ENCODE measurements at places on chromosomes 1 and 21. TPM values are rescaled to one million over a fixed set of nuclear protein-coding genes. Genes with fewer than 3 reads are reported as not detected.

DNA sequence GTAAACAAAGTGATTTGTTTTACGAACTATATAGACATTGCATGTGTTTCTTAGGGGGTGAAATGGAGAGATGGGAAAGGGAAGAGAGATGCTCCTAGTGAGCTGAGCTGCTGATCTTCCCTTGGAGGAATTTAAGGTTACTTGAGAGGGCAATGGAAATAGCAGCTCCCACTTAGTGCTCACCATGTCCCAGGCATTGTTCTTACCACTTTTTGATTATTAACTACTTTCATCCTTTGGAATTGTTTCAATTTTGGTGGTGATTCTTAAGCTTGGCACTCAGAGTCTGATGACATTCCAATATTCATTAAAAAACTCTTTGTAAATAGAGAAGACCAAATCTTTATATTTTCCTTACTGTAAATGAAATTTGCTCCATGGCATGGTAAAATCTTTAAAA is 124.9 kb downstream of the ITSN1 start:
- no peak overlapping the region for H3K4me3 ChIP-seq
- H3K36me3 ChIP-seq: no peaks in the 10 kb centered on the region
- DNase-seq: no peak
- H3K27ac ChIP-seq: no peak overlapping the region

DNA sequence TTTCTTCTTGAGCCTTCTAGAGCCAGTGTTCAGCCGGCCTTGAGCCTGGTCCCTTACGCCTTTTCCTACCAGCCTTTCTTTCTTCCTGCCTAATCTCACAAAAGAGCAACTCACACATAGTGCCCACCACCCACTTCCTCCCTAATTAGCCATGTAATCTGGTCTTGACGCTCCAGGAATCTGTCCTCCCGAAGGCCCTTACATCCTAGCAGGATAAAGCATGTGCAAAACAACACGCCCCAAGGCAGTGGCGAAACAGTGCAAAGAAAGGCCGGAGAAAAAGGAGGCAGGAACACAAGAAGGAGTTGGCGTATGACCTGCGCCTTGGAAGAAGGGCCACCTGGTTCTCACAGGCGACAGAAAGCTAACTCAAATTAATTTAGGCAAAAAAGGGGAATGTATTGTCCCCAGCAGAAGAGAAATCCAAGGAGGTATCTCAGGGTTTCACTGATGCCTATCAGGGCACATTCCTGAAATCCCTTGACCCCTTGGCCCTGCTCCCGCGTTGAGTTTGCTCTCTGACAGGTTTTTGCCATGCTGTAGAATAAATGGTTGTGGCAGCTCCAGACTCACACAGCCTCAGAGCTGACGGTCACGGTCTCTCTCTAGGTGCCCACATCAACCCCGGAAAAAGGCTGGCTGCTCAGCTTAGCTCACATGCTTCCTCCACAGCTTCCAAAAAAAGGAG is 79.0 kb downstream of the ZNF281 start:
- no peak overlapping the region for H3K4me3 ChIP-seq
- H3K36me3 ChIP-seq: no peaks in the 10 kb centered on the region
- no peak overlapping the region for H3K27ac ChIP-seq
- H3K4me1 ChIP-seq: no peaks in the 10 kb centered on the region
- DNase-seq: no peak

DNA sequence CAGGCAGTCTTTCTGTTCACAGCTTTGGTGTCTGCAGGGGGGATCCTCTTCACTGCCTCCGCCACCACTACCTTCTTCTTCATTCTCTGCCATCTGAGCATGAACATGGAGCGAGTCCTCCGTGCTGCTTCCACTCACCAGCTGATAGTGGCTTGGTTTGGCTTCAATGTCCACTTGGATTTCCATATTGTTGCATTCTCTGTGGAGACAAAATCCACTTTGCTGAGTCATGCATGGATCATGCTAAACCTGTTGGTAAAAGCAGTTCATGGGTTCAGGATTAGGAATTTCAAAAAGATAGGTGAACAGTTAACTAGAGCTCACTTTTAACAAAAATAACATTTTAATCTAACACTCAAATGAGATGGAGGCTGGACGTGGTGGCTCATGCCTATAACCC is 27.5 kb downstream of the RNF19B start:
- no peak for DNase-seq
- no peak overlapping the region for H3K4me3 ChIP-seq
- no peaks in the 10 kb centered on the region for H3K27me3 ChIP-seq
- H3K4me1 ChIP-seq: peaks cover 47% of the 10 kb centered on the region

DNA sequence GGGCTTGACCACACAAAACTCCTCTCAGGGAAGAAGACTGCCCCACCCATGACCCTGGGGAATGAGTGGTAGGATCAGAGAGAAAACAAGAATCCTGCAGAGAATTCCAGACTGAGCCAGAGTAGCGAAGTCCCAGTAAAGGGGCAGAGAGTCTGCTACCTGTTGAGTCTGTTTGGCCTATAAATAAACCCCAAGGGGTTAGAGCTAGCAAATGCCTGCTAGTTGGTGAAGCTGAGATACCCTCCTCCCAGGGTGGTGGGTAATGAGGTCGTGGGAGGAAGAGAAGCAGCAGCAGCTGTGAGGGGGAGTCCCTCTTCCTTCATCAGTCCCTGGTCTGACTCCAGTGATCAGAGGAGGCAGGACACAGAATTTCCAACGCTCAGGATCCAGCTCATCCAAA is 2.5 kb downstream of the TRAF3IP3 start:
- H3K27ac ChIP-seq: peak overlapping the region; percentile 93
- H3K36me3 ChIP-seq: peaks cover 82% of the 10 kb centered on the region
- peaks cover 76% of the 10 kb centered on the region for H3K4me1 ChIP-seq
- H3K4me3 ChIP-seq: peak overlapping the region; percentile 91

- H3K4me3 ChIP-seq: no peak overlapping the region
- peak; percentile 76 for DNase-seq
- H3K27me3 ChIP-seq: peaks cover 19% of the 10 kb centered on the region
- H3K36me3 ChIP-seq: no peaks in the 10 kb centered on the region
- no peak overlapping the region for H3K27ac ChIP-seq
- H3K4me1 ChIP-seq: peaks cover 3% of the 10 kb centered on the region
Observed at GRCh38 chr1:15323351-15323988, 76.4 kb downstream of the FHAD1 start.

DNA sequence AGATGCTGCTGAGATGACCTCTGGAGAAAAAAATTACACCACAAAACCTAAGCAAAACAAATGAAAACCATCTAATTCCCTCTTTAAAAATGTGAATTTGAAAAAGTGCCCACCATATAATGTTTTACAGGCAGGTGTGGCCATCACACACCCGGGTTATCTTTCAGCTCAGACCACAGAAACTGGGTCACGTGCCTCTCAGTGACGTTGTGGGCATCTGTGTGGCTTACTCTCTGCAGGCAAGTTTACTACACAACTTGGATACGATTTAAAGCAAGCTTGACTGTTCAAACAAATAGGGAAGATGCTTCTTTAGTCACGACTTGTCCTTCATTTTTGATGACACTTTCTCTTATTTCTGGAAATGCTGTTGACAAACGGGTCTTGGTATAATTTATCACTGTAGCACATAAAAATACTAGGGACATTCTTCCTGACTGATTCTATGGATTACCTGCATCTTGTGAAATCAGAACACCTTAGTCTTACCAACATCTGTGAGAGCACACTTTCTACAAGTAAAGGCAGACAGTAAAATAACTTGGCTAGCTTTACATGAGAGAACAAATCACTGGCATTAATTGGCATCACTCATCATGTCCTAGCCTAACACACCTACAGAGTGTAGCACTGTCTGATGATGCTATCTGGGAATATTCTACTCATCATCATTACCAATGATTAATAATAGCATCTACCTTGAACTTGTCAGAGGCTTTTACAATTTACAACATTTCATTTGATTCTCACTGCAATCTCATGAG is 89.3 kb upstream of the EDEM3 start:
- H3K27ac ChIP-seq: peak overlapping the region; percentile 83
- peaks cover 46% of the 10 kb centered on the region for H3K4me1 ChIP-seq
- DNase-seq: peak; percentile 73
- H3K27me3 ChIP-seq: no peaks in the 10 kb centered on the region
- peak overlapping the region; percentile 30 for H3K4me3 ChIP-seq

- no peak overlapping the region for H3K27ac ChIP-seq
- no peaks in the 10 kb centered on the region for H3K4me1 ChIP-seq
- no peak overlapping the region for H3K4me3 ChIP-seq
- H3K36me3 ChIP-seq: no peaks in the 10 kb centered on the region
- peaks cover 16% of the 10 kb centered on the region for H3K27me3 ChIP-seq
Observed at GRCh38 chr1:201309416-201309815, 26.1 kb downstream of the PKP1 start.

DNA sequence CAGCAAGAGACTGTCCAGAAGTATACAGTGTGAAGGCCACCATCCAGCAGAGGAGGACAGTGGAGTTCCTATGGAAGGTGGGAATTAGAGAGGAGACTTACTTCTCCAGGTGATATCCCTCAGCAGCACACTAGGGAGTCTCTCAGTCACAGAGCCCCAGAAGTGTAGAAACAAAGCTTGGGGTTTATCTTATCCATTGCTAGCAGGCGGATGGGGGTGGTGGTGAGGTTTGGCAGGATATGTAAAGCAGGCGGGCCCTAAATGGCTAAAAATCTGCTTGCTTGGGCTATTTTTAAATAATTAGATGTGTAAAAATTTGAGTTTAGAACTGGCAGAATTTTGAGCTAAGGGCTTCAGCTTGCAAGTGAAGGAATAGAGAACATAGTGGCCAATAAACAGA is 50.1 kb upstream of the RGS18 start:
- no peaks in the 10 kb centered on the region for H3K27me3 ChIP-seq
- H3K4me1 ChIP-seq: no peaks in the 10 kb centered on the region
- H3K36me3 ChIP-seq: no peaks in the 10 kb centered on the region

- no peaks in the 10 kb centered on the region for H3K27me3 ChIP-seq
- H3K36me3 ChIP-seq: no peaks in the 10 kb centered on the region
- H3K4me3 ChIP-seq: no peak overlapping the region
- DNase-seq: no peak
- no peaks in the 10 kb centered on the region for H3K4me1 ChIP-seq
- H3K27ac ChIP-seq: no peak overlapping the region
Observed at GRCh38 chr1:171877701-171878100, 36.4 kb downstream of the DNM3 start.

- H3K4me1 ChIP-seq: no peaks in the 10 kb centered on the region
- H3K4me3 ChIP-seq: no peak overlapping the region
- no peaks in the 10 kb centered on the region for H3K27me3 ChIP-seq
- no peak for DNase-seq
- no peak overlapping the region for H3K27ac ChIP-seq
Observed at GRCh38 chr1:110307239-110307974, 31.8 kb upstream of the RBM15 start.

- H3K4me3 ChIP-seq: no peak overlapping the region
- no peaks in the 10 kb centered on the region for H3K4me1 ChIP-seq
- no peaks in the 10 kb centered on the region for H3K27me3 ChIP-seq
Observed at GRCh38 chr1:31683997-31684396, 19.8 kb downstream of the COL16A1 start.

DNA sequence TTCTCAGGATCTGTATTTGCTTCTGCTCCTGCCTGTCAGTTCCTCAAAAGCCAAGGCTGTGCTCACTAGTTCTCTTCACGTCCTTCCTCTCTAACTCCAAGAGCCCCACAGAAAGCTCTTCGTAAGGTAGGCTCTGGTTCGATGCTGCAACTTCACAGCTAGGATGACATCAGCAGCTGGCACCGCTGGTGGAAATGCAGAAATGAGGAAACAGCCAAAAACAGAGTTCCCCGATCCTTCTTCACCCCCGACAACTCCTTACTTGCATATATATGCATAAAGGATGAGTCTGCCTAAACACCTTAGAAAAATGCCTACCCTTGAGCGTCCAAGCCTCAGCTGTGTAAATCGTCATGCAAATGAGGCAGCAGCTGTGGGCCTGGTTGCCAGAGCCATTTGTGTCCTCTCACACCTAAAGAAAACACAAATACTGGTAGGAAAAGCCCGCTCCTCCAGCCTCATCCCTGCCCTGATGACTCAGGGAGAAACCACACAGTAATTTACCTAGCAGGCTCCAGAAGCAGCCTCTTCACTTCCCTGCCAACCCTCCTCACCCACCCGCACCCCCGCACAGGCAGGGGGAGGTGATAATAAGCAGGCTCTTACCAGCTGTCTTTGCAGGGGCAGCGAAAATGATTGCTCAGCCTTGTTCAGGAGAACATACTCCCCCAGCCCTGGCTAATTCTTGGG is 28.2 kb downstream of the BATF3 start:
- H3K27ac ChIP-seq: no peak overlapping the region
- H3K4me3 ChIP-seq: no peak overlapping the region
- peaks cover 24% of the 10 kb centered on the region for H3K4me1 ChIP-seq
- no peaks in the 10 kb centered on the region for H3K36me3 ChIP-seq
- no peak for DNase-seq

DNA sequence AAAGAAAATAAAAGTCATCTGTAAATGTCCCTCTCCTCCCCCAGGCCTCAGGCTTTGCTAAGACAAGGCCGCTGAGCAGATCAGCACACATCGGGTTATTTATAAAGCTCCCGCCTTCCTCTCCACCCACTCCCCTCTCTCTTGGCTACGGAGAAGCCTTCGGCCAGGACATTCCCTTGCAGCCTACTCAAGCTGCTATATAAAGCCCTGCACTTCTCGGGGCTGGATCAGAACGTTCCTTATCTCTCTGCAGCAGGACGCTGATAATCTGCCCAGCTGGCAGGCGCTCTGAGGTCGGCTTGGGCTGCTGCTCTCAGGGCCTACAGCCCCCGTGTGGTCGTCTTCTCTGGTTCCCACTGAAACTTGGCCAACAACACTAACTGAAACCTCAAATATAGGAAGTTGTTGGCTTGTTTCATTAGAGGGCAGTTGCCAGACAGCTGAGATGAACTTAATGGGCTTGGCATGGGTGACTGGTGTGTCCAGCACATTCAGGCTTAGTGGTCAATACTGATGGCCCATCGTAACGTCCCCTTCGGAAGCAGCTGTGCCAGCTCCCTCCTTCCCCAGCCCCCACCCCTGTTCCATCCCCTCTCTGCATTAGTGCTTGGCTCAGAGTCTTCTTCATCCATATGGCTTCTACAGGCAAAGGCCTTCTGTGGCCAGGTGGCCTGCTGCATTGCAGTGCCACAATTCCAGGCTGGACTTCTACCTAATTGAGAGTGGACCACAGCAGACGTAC is 64.6 kb downstream of the IER5 start:
- no peak overlapping the region for H3K27ac ChIP-seq
- H3K4me1 ChIP-seq: peaks cover 47% of the 10 kb centered on the region
- no peak overlapping the region for H3K4me3 ChIP-seq
- H3K27me3 ChIP-seq: peaks cover 25% of the 10 kb centered on the region
- peaks cover 10% of the 10 kb centered on the region for H3K36me3 ChIP-seq

- no peak overlapping the region for H3K4me3 ChIP-seq
- no peak overlapping the region for H3K27ac ChIP-seq
- peaks cover 13% of the 10 kb centered on the region for H3K27me3 ChIP-seq
Observed at GRCh38 chr1:247417831-247418230, 1.9 kb downstream of the NLRP3 start.

GRCh38 chr1:226677027-226678020 is 61.8 kb downstream of the ITPKB start:
- peaks cover 90% of the 10 kb centered on the region for H3K4me1 ChIP-seq
- DNase-seq: peak; percentile 81
- H3K27me3 ChIP-seq: no peaks in the 10 kb centered on the region

The CDK18 gene
- 2.9 TPM for total RNA-seq

The KIF26B gene
- not detected for total RNA-seq

The TLCD4 gene
- 0.04 TPM for total RNA-seq

The IGSF9 gene
- not detected for total RNA-seq

The RCC2 gene
- total RNA-seq: 121 TPM
